ENCODE measurements at places on chromosomes 13 and 19.
A peak's percentile ranks its signal among the peaks of the same experiment; 100 is the strongest.

DNA sequence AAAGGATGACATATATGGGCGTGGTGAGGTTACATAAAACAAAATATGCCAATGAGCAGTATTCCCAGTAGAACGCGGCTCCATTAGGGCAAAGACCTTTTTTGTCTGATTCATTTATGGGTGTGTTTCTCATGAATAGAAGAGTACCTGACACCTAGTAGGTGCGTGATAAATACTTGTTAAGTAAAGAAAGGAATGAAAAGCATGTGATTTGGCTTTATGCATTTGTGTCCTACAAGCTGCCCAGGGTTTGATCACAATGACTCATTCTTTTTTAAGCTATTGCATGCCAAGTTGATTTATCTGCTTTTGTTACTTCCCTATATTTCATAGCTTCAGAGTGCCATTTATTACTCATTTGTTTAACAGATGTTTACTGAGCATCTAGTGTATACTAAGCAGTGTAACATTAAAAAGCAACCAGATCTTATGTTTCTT lies 19.1 kb upstream of the KCTD4 start:
- no peak for DNase-seq

- DNase-seq: peak; percentile 85
Observed at GRCh38 chr19:44848036-44848811, 2.1 kb downstream of the NECTIN2 start.

DNA sequence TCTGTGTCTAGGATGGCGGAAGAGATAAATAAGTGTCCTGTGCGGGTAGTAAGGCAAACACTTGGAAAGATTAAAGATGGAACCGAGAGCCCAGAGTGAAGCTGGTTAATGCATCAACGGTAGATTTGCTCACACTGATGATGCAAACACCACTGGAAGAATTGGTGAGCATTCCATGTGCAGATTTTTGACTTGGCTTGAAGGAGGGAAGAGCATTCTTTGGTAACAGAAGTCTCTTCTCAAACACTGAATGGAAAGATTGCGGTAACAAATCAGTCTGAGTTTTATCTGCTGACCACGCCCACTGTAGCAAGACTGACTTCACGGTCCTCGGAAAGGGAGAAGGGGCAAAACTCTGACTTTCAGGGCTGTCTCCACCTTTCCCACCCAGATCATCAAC lies 112.5 kb downstream of the COL4A1 start:
- no peak for DNase-seq

DNA sequence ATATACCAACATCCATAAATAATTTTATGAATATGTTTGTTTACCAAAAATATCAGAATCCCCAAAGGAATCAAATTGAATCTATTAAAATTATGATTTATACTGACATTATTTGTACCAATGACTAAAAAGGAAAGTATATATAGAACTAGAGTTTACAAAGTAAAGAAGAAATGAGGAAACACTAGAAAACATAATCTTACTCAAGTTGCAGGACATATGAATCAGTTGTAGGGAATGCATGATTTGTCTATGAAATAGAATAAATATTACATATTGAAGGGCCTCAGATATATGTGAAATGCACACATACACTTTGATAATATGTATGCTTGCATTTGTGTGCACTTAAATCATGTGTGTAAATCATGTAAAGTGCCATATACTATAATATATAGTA lies 1466.4 kb downstream of the EFNB2 start:
- DNase-seq: no peak

GRCh38 chr19:4633140-4633967 lies 6.0 kb upstream of the TNFAIP8L1 start:
- no peak for DNase-seq

- no peak for DNase-seq
Observed at GRCh38 chr19:1465191-1466016, 13.6 kb downstream of the C19orf25 start.

DNA sequence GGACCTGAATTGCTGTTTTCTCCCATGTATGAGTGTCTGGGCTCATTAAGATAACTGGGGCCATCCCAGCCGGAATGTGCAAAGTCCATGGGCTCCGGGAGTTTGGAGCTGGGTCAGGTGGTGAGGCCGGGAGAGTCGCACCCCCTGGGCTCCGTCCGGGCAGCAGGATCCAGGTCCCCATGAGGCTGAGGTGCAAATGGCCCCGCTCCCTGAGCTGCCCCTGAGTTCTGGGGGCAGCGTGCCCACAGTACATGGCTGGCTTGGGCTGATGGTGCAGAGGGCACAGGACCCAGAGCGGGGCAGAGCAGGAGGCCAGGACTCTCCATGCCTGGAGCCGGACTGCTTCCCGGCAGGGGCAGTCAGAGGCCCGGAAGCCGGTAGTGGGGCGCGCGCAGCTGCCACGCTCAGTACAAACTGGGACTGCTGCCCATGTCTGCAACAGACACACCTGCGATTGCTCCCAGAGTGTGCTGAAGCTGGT lies 136.0 kb downstream of the KDM4B start:
- DNase-seq: no peak

DNA sequence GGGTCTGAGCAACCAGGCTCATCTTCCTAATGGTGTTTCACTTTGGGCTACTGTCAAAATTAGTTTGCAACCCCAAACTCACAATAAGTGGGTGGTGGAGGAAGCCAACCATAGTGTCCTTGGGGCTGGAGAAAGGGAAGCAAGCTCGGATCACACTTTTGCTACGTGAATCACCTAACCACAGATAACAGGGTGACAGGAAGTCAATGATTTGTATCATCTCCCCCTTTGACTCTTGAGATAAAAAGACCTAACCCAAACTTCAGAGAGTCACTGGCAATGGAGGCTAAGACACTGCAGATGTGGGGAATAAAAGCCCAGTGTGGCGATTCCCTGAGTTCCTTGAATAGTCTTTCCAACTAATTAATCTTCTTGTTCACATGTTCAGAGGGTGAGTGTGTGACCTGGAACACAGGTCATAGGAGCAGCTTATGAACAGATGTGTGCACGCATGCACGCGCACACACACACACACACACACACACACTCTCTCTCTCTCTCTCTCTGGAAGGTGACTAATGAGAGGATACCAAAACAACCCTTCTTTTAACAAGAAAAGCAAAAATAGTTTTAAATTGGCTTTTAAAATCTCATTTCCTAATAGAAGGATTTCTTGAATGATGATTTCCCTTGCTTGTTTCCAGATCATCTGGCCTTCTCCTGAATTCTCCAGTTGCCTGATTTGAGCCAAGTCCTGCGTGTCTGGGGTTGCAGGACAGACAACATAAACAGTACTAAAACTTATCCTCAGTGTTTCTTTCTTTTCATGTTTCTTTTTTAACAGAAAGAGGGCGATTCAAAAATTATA lies 21.2 kb upstream of the DOCK9 start:
- no peak for DNase-seq

GRCh38 chr19:11242864-11243797 lies 3.7 kb downstream of the ANGPTL8 start:
- DNase-seq: peak; percentile 89

DNA sequence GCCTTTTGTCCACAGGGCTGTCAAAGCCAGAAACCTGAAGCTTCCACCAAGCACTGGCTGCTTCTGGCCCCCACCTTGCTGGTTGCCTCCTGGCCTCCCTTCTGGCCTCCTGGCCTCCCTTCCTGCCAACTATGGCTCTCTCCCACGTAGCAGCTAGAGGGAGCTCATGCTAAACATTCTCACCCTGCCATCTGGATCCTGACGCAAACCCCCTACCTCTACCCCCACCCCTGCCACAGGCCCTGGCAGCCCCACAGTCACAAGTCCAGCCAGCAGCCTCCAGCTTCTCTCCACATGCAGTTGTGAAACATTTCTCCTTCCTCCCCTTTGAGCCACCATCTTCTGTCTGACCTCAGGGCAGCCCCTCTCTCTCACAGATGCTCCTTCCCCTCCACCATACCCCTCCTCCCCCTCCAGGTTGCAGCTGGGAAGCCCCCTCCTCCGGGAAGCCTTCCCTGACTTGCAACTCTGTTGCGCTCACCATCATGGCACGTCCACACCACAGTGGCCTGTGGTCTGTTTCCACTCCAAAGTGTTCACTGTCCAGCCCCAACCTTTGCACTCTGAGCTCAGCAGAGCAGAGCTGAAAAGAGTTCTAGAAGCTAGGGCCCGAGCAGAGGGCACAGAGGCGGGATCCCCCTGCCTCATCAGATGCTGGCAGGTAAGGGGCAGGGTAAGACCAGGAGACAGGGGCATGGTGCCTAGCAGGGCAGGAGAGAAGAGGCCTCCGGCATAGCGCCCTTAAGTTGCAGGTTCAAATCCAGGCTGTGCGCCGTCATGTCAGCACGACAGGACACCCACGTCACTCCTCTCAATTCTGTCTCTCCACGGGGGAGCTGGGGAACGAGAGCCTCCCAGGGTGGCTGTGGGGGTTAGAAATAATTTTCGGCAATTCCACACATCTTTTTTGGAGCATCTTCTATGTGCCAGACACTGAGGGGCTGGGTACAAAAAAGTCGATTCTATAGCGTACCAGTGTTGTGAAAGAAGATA lies 7.3 kb downstream of the ADGRL1 start:
- DNase-seq: no peak

GRCh38 chr19:16883522-16883921 lies 5.3 kb upstream of the F2RL3 start:
- no peak for DNase-seq

- DNase-seq: no peak
Observed at GRCh38 chr19:31979949-31980670, 365.3 kb upstream of the ZNF507 start.

DNA sequence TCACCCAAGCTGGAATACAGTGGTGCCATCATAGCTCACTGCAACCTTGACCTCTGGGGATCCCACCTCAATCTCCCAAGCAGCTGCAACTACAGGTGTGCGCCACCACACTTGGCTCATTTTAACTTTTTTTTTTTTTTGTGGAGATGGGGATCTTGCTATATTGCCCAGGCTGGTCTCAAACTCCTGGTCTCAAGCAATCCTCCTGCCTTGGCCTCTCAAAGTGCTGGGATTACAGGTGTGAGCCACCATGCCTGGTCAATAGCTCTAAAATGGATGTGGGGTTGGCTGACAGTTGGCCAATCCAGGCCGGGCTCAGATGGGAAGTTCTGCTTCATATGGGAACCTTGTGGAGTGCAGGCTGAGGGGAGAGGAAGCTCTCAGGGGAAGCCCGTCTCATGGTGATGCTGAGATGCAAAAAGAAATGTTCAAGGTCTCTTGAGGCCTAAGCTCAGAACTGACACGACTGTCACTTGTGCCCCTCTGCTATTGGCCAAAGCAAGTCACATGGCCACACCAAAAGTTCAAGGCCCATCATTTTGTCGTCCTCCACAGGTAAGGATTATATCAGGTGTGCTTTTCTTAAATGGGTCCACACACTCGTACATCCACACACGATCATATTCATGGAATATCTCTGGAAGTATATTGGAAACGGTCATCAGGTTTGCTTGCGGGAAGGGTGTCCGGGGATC lies 6.8 kb upstream of the KLC3 start:
- DNase-seq: no peak

DNA sequence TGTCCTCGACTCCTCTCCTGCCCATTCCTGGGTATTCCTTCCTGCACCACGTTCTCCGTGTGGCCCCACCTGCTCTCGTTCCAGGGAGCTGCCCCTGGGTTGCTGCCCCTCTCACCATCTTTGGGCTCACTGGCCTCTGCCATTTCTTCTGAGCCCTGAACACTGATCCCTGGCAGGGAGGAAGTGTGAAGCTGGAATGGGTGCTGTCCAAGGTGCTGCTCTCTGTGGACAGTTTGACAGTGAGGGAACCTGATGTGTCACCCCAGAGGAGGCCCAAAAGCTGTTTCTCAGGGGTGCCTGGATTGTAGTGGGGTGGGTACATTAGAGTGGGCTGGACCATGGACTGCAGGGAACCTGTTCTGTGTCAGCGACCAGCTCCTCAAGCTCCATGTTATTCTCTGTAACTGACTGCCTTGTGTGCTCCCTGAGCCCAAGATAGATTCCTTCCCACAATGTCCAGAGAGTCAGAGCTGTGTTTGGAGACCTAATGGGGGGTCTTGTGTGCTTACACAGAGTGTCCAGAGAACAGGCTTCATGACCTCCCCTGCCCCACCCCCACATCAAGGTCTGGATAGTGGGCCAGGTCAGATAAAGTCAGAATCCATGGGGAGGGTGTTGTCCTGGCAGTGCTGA lies 7.2 kb upstream of the CEACAM8 start:
- no peak for DNase-seq

GRCh38 chr13:59276436-59276835 lies 887.3 kb downstream of the DIAPH3 start:
- no peak for DNase-seq

GRCh38 chr19:9871626-9872338 lies 36.7 kb downstream of the PIN1 start:
- no peak for DNase-seq

GRCh38 chr19:14674764-14675163 lies at the start of gene ADGRE3:
TSS of gene ADGRE3 (minus strand) at chr19:14674844. CDS start at chr19:14674770, 74 bp downstream.
- DNase-seq: no peak

- no peak for DNase-seq
Observed at GRCh38 chr13:49827891-49828290, 35.4 kb upstream of the KPNA3 start.

GRCh38 chr19:290372-291005 lies 714 bp downstream of the PLPP2 start:
- no peak for DNase-seq

DNA sequence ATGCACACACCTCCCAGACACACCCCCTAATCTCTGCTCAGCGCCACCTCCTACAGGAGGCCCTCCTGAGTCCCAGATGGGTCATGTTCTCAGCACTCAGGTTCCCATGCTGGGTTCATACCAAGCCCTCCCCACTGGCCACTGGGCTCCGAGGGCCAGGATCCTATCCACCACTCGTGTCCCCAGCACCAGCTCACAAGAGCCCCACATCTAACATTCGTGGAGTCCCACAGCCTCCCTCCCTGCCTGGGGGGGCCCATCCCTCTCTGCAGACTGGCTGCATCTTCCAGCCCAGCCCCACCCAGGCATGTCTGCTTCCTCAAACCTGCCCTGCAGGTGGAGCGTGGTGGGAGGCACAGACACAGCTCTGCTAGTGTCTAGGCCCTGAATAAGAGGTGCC lies 227.4 kb downstream of the TUBA3C start:
- no peak for DNase-seq

- no peak for DNase-seq
Observed at GRCh38 chr13:27970382-27971235, 1.5 kb upstream of the CDX2 start.

- no peak for DNase-seq
Observed at GRCh38 chr19:840519-841206, at the start of gene PRTN3. TSS of gene PRTN3 (plus strand) at chr19:840999. CDS start at chr19:841009, 10 bp downstream.

- no peak for DNase-seq
Observed at GRCh38 chr13:26896986-26897668, 136.5 kb upstream of the GPR12 start.

GRCh38 chr13:50598338-50598737 lies 245.2 kb downstream of the DLEU7 start:
- DNase-seq: no peak

GRCh38 chr19:49217382-49217781 lies 59.8 kb downstream of the TRPM4 start:
- DNase-seq: no peak

GRCh38 chr19:15452111-15453047 lies 2.6 kb upstream of the WIZ start:
- peak; percentile 92 for DNase-seq

DNA sequence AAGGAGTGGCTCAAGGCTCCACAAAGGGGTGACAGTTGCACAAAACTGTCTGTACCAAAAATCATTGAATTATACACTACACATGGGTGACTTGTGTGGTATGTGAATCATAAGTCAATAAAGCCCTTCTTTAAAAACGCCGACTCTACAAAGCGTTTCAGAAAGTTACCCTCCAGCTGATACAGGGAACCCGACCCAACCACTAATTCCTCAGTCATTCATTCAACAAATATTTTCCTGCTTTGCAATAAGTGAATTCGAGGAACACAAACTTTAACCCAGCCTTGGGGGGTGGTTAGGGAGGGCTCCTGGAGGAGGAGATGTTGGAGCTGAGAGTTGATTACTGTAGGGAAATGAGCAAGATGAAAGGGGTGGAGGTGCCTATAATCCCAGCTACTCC lies 32.0 kb downstream of the LTBP4 start:
- DNase-seq: no peak
